Heart left ventricle (tissue), 16 donors: ENCODE measurements at places on chromosomes 6 and 20. TPM values are rescaled to one million over a fixed set of nuclear protein-coding genes. Genes with fewer than 3 reads are reported as not detected.
A peak's percentile ranks its signal among the peaks of the same experiment; 100 is the strongest.

The RRAGD gene
- 40.8 TPM for polyA plus RNA-seq

DNA sequence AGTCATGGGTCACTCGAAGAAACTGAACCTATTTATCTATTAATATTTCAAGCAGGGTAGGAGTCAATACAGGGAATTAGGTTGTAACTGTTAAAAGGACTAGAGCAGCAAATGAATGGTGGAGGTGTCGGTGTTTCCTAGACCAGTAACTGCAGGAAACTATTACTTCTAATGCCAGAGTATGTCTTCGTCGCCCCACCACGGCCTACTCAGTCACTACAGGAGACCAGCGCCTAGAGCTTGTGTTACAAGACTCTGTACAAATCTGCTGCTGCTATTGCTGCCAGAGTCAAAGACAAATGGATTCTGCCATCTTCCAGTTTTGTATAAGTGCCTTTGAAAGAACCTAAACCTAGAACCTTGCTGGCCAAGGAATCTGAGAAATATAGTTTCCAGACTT lies 343.9 kb downstream of the SOX4 start:
- no peak for DNase-seq

DNA sequence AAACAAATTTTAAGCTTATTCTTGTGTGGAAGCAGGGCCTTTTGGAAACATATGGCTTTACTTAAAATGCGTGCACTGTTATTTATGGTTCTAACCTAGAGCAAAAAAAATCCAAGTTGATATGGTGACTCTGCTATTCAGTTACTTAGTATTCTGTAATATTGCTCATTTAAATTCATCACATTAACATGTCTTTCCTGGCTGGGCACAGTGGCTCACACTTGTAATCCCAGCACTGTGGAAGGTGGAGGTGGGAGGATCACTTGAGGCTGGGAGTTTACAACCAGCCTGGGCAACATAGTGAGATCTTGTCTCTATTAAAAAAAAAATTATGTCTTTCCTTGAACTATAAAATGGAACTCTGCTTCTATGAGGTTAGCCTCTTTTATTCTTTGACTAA lies 57.8 kb upstream of the SDHAF4 start:
- no peak for DNase-seq

DNA sequence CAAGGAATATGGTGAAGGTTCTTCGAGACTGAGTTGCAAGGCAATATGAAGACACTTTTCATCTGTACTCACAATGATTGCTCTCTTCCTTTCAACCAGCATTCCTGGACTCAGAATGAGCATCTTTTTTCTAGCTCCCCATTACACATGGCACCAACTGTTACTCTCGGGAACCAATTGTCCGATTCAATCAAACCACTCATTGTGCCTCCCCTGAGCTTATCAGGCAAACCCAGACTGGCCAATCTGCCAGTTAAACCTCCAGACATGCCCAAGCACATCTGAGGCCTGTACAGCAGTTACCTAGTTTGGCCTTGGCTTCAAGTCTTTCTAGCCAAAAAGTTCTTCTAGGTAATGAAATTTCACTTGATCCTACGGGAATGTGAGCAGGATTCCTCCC lies 164.1 kb downstream of the ID4 start:
- no peak for DNase-seq

The AURKA gene
- polyA plus RNA-seq, result 19.5 TPM

DNA sequence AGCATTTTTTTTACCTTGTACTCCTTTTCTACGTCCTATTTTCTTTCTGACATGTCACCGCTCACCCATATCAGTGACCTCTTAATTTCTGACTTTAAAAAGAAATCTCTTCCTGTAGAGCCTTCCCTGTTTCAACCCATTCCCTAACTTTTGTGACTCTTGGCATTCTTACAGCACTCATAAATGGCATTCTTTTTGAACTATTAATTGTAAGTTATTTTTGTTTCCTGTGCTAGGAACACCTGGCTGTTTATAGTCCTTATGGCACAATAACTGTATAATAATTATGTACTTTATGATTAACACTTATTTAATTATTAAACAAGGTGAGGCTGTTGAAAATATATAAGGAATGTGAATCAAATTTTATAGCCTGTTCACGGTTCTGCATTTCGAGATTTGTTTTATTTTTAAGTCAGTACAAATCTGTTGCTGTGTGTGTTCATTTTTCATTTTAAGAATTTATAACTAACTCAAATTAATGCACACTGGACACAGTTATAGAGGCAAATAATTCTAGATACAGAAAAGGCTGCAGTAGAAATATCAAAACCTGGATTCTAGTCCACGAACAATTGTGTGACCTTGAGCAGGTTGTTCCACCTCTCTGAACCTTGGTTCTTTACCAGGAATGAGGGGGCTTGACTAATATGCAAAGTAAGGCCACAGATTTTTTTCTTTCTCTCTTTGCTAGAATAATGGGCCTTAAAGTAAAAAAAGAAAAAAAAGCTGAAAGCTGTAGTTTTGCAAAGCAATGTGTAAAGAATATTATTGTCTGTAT lies 1.5 kb downstream of the KIZ start:
- no peak for DNase-seq

- DNase-seq, result no peak
Observed at GRCh38 chr6:2982426-2983117, 11.2 kb upstream of the SERPINB6 start.

The HLA-DQB2 gene
- not detected for polyA plus RNA-seq

- no peak for DNase-seq
Observed at GRCh38 chr6:157019115-157019641, 242.0 kb downstream of the ARID1B start.

DNA sequence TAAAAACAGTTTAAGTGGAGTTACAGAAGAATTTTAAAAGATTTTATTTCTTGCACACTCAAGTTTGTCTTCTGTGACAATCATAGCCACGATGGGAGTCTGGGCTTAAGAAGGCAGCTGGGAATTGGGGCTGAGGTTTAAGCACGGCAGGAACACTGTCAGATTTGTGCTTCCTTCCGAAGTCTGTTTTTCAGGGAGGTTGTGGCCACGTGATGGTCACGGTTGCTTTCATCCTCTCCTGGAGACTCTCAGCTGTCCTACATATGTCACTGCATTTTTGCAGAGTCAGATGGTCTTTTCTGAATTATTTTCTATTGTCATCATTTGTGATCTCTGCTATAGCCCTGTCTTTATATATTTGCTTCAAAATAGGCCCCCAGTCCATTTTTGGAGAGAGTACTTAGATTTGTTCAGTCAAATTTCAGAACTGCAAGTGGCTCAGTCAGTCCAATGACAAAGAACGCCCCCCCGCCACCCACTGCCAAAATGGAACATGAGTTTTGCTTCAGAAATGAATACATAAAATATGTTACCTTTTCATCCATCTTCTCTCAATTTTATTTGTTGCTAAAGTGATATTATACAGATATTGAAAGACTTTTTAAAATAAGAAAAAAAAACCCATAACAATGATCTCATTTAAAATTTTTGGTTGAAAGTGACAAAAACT lies 111.8 kb upstream of the ZFP64 start:
- no peak for DNase-seq

DNA sequence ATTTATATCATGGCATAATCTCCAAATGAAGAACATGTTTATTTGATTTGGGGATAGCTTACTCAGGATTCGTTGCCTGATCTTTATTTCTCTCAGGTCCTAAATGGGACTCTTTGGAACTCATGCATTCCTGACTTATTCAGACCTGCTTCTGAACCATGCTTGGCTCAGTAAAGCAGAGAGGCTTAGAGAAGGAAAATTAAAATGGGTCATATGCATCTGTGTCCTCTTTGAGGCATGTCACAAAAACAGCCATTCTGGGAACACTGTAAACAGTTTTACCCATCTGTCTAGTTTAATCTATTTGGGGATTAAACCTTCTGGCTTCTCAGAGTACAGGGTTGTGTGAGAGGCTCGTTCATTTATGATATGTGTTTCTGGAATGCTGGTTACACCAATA lies 1017.3 kb downstream of the KIF16B start:
- no peak for DNase-seq

GRCh38 chr6:27187231-27188060 lies 60.1 kb upstream of the PRSS16 start:
- DNase-seq, result no peak

The C6orf52 gene
- polyA plus RNA-seq, result 0.99 TPM

The TFAP2A gene
- polyA plus RNA-seq, result 0.11 TPM

The RHAG gene
- 0.22 TPM for polyA plus RNA-seq

DNA sequence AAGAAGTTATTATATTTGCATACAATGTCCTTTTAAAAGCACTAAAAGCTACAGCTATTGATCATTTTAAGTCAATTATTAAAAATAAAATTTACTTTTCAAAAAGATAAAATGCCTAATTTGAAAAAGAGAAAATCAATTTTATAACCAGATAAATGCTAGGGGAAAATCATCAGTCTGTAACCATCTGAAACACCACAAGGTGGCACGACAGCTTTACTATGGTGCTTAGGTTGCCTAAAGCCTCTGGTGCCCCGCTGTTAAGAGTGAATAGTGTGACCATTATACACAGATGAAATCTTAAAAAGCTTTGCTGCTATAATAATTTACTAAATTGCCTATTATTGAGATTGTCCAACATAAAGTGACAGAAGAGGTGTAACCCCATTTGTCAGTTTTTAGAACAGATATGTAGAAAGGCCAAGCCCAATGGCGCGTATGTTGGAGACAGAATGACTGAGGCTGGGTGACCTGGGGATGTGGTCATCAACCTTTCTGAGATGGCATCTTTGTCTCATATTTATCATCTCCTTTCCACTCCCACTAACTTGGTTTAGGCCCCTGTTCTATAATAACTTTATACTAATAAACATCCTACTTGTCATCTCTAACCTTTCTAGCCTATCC lies 100.8 kb downstream of the MOXD1 start:
- DNase-seq, result no peak

DNA sequence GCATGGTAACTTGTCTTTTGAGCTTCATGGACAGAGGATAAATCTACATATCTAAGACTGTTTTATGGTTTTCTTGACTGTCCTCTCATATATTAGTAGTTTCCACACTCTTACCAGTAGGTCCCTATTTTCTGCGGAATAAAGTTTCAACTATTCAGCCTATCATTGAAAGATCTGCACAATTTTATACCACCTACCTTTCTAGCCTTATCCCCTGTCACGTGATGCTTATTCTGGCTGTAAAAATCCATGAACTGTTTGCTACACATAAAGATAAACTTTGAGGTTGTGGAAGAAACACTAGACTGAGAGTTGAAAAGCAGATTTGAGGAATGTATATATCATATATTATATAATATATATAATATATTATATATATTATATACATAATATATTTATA lies 423.8 kb downstream of the TENT5A start:
- DNase-seq, result no peak

The TP53INP2 gene
- 93.7 TPM for polyA plus RNA-seq

DNA sequence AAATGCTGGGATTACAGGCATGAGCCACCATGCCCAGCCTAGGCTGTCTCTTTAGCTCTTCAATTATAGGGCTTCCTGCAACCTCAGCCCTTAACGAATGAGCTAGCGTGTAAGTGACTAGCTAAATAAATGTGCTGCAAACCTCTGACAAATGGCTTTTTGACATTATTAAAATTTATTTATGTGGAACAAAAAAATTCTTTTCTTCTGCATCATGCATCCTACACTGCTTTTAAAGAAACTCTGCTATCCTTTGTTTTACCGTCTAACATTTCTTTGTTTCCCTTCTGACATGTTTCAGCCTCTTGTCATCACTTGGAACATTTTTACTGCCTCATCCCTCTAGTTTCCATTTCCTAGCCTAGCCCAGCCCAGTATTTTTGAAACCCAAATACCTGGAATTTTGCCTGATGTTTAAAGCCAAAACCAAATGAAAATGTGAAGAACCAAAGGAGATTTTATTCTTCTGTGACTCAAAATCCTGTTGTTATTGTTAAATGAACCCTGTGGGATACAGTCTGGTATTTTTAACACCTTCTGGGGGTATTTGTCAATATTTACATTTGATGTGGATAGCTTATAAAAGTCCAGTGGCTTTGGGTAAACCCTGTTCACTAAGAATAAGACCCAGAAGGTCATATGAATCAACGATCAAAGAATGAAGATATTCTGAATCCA lies 9.5 kb downstream of the NT5E start:
- DNase-seq, result no peak

DNA sequence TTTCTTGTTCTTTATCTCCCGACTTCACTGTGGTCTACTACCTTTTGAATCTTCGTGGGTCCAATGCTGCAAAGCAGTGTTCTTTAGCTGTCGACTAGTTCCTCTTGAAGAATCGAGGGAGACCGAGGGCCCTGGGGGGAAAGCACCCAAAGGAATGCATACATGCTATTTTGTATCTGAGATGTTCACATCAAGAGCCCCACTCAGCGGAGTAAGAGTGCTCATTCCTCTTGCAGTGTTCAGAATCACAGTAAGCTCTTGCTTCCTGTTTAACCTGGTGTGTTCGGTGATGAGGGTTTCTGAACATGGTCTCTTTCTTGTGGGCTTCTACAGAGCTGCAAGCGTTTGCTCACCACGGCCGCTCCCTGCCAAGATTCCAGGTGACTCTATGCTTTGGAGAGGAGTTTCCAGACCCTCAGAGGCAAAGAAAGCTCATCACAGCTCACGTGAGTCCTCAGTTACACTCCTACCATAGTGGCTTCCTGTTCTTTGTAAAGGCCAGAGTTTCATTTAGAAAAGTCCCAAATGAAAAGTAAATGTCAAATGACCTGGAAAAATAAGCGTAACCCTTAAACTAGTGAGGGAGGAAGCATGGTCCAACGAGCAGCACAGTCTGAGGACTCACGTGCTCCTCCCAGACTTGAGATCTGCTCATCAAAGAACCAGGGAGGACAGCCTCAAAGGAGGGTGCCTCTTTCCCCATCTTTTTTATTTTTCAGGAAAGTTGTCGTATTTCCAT lies 13.3 kb downstream of the IRF4 start:
- DNase-seq, result no peak

The LY6G6C gene
- not detected for polyA plus RNA-seq

GRCh38 chr6:131807644-131808459 lies at the start of gene ENPP1:
Gene ENPP1, plus strand, starts transcription at chr6:131808020. Its CDS starts 16 bp downstream, at chr6:131808036.
- DNase-seq, result peak; percentile 77

GRCh38 chr6:96196633-96197032 lies 180.9 kb downstream of the FUT9 start:
- DNase-seq, result no peak

DNA sequence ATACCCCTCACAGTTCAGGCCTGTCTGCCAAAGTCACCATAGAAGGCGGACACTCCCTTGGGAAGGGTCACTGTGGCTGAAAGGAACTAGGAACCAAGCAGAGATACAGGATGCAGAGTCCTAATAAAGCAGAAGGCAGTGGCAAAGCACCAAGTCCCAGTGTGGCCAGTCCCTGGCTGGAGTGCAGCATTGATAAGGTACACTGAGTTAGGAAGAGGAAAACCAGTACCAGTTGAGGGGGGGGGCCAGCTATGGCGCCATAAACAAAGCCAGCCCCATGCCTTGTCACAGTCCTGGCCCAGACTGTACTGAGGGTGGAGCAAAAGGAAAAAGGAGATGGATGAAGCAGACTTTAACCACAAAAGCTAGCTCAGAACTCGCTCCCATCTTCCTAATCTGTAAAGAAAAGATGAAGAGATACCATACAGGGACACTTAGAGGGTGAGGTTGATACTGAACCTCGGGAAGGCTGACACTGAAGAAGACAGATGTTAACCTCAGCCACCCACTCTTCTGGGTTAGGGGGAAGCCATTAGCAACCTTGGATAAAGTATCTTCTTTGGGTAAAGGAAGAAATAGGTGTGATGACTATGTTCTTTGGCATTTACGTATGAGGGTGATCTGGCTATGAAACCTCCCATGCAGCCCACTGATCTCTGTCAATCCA lies 7.8 kb downstream of the ABHD12 start:
- no peak for DNase-seq

The RAMACL gene
- polyA plus RNA-seq, result 0.88 TPM

GRCh38 chr6:68654134-68654533 lies 19.1 kb downstream of the ADGRB3 start:
- DNase-seq, result no peak
